Upper lobe of right lung (tissue), 1 donor: ENCODE measurements at places on chromosomes 16 and 17. TPM values are rescaled to one million over a fixed set of nuclear protein-coding genes. Genes with fewer than 3 reads are reported as not detected.

Gene KIF2B
- not detected for total RNA-seq

Gene USP36
- total RNA-seq, result 69.6 TPM

Gene TEX19
- not detected for total RNA-seq

Gene PROCA1
- total RNA-seq, result 3.3 TPM

Gene CLEC18B
- not detected for total RNA-seq

Gene ABCC3
- total RNA-seq, result 65.4 TPM

DNA sequence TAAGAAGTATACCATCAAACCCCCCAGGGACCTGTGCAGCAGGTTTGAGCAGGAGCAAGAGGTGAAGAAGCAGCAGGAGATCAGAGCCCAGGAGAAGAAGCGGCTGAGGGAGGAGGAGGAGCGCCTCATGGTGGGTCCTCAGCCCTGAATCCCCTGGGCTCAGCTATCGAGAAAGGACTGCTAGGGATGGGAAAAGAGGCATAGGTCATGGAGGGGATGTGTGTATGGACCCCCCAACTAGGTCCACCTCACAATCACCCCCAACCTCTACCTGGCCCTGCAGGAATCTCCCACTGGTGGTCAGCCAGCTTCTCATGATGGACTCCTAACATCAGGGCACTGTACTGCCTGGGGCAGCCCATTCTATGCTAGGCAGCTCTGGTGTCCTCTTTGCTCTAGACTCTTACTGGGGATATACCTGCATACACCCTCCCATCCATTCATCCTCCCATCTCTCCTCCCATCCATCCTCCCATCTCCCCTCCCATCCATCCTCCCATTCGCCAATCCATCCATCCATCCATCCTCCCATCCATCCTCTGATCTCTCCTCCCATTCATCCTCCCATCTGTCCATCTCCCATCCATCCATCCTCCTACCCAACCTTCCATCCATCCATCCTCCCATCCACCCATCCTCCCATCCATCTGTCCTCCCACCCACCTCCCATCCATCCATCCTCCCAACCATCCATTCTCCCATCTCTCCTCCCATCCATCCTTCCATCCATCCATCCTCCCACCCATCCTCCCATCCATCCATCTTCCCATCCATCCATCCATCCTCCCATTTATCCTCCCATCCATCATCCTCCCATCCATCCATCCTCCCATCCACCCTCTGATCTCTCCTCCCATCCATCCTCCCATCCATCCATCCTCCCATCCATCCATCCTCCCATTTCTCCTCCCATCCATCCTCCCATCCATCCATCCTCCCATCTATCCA is 10.6 kb downstream of the DRC7 start:
- H3K4me1 ChIP-seq, result no peaks in the 10 kb centered on the region
- DNase-seq, result no peak
- no peak overlapping the region for H3K27ac ChIP-seq

DNA sequence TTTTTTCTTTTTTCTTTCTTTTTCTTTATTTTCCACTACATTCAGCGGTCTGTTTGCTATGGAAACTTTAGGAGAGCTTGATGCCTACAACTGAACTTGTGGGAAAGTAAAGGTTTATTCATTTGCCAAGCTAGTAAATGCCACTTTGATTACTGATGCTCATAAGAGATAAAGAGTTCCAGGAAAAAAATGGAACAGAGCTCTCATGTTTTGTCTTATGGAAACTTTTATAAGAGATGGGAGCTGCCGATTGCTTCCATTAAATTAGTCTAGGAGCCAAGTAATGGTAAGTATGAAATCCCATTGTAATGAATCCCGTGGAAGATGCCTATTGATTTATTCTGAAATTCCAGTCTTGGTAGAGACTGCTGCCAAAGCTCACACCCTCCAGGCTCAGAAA is 7.1 kb downstream of the ANKFN1 start:
- H3K4me3 ChIP-seq, result no peak overlapping the region
- no peaks in the 10 kb centered on the region for H3K36me3 ChIP-seq
- DNase-seq, result no peak
- H3K27me3 ChIP-seq, result no peaks in the 10 kb centered on the region

GRCh38 chr17:13197586-13197985 is 179.8 kb upstream of the ELAC2 start:
- H3K36me3 ChIP-seq, result no peaks in the 10 kb centered on the region
- H3K27me3 ChIP-seq, result no peaks in the 10 kb centered on the region
- no peaks in the 10 kb centered on the region for H3K4me1 ChIP-seq

DNA sequence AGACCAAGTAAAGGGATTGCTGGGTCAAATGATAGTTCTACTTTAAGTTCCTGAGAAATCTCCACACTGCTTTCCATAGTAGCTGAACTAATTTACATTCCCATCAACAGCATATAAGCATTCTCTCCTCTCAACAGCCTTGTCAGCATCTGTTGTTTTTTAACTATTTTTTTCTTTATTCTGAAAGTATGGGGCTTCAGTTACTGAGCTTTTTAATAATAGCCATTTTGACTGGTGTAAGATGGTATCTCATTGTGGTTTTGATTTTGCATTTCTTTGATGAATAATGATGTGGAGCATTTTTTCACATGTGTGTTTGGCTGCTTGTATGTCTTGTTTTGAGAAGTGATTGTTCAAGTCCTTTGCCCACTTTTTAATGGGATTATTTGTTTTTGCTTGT is 2.5 kb downstream of the KRTAP2-2 start:
- H3K4me1 ChIP-seq, result no peaks in the 10 kb centered on the region
- no peak overlapping the region for H3K27ac ChIP-seq

- H3K4me1 ChIP-seq, result no peaks in the 10 kb centered on the region
- DNase-seq, result no peak
- H3K27me3 ChIP-seq, result no peaks in the 10 kb centered on the region
- no peaks in the 10 kb centered on the region for H3K36me3 ChIP-seq
- no peak overlapping the region for H3K4me3 ChIP-seq
Observed at GRCh38 chr17:43327421-43327820, 71.4 kb upstream of the ARL4D start.

GRCh38 chr16:10577305-10578202 is 2.8 kb downstream of the EMP2 start:
- peak overlapping the region; percentile 94 for H3K27ac ChIP-seq
- peak overlapping the region; percentile 69 for H3K4me3 ChIP-seq
- H3K36me3 ChIP-seq, result no peaks in the 10 kb centered on the region
- DNase-seq, result peak; percentile 69
- H3K4me1 ChIP-seq, result peaks cover 46% of the 10 kb centered on the region
- no peaks in the 10 kb centered on the region for H3K27me3 ChIP-seq

DNA sequence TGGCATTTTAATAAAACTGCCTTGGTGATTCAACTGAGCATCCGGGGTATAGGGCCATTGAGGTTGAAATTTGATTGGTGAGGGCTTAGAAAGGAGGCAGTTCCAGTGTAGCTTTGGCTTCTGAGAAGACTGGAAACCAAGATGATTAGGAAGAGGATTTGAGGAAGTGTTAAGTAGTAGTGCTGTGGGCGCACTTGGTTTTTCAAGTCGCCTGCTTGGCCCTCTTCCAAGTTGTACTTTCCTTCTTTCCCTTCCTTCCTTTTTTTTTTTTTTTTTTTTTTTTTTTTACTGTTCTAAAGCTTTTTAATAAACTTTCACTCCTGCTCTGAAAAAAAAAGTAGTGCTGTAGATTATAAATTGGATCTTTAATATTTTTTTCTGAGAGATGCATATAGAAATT is 320.5 kb downstream of the UTP18 start:
- DNase-seq, result no peak
- no peaks in the 10 kb centered on the region for H3K4me1 ChIP-seq
- no peak overlapping the region for H3K4me3 ChIP-seq
- no peaks in the 10 kb centered on the region for H3K27me3 ChIP-seq

GRCh38 chr17:65723431-65724151 is 162.1 kb upstream of the AXIN2 start:
- no peak for DNase-seq
- H3K36me3 ChIP-seq, result no peaks in the 10 kb centered on the region
- no peaks in the 10 kb centered on the region for H3K4me1 ChIP-seq
- no peaks in the 10 kb centered on the region for H3K27me3 ChIP-seq
- no peak overlapping the region for H3K27ac ChIP-seq

- no peak overlapping the region for H3K4me3 ChIP-seq
- no peak overlapping the region for H3K27ac ChIP-seq
- H3K36me3 ChIP-seq, result no peaks in the 10 kb centered on the region
- H3K4me1 ChIP-seq, result peaks cover 18% of the 10 kb centered on the region
Observed at GRCh38 chr17:30336369-30337171, 2.7 kb upstream of the TMIGD1 start.

DNA sequence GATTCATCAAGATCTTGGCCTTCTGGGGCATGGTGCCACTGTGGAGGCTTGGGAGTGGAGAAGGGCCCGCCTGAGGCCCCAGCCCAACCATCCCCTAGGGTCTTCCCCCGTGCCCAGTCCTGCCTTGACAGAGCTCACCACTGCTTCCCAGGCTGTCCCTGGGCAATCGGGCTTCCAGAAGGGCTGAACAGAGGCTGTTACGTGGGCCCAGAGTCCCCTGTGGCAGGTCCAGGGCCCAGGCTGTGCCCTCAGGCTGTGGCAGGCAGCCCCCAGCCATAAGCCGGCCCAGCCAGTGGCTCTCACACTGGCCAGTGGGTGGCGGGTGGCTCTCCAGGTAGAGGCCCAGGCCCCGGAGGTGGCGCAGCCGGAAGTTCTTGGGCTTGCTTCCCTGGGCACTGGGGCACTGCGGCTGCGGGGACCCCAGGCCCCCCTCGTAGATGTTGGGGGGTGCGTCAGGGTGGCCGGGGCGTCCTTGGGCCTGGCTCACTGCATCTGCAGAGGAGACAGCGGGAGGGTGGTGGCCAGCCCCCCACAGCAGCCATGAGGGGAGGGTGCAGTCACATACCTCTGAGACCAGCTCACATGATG is 809 bp downstream of the C16orf90 start:
- H3K27ac ChIP-seq, result no peak overlapping the region
- no peaks in the 10 kb centered on the region for H3K36me3 ChIP-seq
- no peaks in the 10 kb centered on the region for H3K4me1 ChIP-seq
- no peak overlapping the region for H3K4me3 ChIP-seq
- no peaks in the 10 kb centered on the region for H3K27me3 ChIP-seq

DNA sequence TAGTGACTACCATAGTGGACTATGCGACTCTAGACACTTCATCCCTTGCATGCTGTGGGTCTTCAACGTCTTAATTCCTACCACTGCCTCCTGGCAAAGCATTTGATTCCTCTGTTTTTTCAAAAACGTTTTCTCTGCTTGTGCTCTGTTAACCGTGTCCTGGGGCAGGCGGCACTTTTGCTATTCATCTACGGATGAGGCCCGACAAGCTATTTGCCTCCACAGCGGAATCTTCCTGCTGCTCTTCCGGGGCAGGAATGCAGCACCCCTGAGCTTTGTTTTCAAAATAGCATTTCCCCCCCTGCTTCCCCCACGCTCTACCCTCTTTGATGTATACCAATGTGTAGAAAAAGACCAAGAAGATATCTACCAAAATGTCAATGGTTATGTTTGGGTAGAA is 39.8 kb upstream of the METTL16 start:
- no peaks in the 10 kb centered on the region for H3K4me1 ChIP-seq
- no peak overlapping the region for H3K27ac ChIP-seq

DNA sequence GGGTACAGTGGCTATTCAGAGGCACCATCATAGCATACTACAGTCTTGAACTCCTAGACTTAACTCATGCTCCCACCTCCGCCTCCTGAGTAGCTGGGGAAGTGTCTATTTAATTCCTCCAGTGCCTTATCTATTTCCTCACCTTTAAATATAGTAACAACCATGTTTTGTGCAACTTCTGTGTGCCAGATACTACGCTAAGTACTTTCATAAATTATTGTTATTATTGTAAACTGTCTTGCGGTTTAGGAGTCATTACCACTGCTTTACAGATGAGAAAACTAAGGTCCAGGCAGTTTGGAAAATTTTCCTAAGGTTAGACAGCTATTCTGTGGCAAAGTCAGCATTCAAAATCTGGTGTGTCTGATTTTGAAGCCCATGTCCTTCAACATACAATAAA is 359.1 kb upstream of the XYLT1 start:
- H3K4me3 ChIP-seq, result no peak overlapping the region
- H3K4me1 ChIP-seq, result no peaks in the 10 kb centered on the region
- no peaks in the 10 kb centered on the region for H3K27me3 ChIP-seq
- no peak overlapping the region for H3K27ac ChIP-seq

- H3K27ac ChIP-seq, result peak overlapping the region; percentile 75
- H3K4me1 ChIP-seq, result peaks cover 34% of the 10 kb centered on the region
- H3K36me3 ChIP-seq, result no peaks in the 10 kb centered on the region
- DNase-seq, result peak; percentile 78
- no peaks in the 10 kb centered on the region for H3K27me3 ChIP-seq
- peak overlapping the region; percentile 82 for H3K4me3 ChIP-seq
Observed at GRCh38 chr16:50153596-50154419, 702 bp downstream of the TENT4B start.
